ENCODE measurements at places on chromosomes 2 and 18.

DNA sequence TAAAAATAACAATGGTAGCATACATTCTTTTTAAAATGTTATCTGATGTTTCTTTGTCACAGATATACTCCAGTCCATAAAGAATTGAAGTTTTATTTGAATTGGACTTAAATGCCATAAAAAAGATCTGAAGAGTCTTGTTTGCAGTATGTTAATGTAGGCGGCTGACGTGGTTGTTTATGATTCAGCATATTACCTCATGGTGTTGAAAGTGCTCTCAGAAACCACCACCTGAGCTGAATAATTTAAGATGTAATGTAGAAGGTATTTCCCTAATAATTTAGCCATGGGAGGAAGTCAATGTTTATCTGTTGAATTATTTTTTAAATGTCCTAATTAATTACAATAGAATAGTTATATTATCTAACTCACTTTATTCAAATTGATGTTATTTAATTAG lies 58.6 kb upstream of the CHN1 start:
- DNase-seq, result no peak

DNA sequence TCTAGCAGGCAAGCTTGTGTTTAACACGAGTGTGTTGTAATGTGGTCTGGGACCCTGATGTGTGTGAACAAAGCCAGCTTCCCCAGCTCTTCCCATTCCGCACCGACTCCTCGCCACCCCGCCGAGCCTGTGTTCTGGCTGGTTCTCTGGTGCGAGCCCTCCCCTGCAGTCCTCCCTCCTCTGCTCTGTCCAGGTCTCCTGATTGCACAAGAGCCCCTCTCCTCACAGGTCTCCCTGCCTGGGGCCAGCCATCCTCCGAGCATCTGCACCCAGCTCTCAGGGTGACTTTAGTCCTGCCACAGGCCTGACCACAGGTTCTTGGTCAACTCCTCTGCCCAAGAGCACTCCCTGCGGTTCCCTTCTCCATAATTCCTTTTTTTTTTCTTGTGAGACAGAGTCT lies 13.2 kb downstream of the SLC66A3 start:
- DNase-seq, result no peak

DNA sequence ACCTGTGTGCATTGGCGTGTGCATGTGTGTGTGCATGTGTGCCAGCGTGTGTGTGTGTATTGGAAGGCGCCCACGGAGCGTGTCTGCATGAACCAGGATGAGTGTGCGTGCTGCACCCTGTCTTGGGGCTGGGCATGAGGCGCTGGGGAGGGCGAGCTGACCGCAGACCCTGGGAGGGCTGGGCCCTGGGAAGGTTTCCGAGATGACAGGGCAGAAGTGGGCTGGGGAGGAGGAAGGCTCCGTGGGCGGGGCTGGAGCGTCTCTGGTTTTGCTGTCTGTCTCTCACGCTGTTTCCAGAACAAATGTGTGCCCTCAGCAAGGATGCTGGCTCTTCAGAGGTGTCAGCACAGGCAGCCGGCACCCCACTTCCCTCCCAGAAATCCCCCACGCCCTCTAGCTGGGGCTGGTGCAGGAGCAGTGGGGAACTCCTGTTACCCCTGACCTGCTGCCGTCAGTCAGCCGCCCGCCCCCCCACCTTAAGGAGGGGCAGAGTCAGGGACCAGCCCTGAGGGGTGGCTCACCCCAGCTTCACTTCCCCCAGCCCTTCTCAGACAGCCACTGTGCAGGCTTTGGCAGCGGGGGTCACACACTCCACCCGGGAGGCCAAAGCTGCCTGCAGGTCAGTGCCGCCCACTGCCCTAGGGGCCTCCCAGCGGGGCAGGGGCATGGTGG lies at the start of gene GPR35:
Gene GPR35 (plus strand): TSS at position 531 of the 672 bp plus-strand sequence. CDS start 4,473 bp downstream, outside the sequence.
- peak; percentile 39 for DNase-seq

DNA sequence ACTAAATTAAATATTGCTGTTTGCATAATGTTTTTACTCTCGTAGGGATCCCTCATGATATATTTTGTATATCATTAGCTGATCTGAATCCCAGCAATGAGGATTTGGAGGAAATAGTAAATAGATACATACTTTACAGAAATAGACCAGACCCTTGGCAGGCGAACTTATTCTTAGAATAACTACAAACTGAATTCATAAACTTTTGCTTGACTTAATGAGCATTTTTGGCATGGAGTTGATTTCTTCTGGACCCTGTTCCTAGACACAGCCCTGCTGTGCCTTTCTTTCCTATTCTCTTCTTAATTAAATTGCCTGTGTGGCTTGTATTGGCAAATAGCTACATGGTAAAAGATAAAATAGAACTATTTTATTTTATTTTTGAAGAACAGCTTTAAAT lies 145.9 kb downstream of the GREB1L start:
- DNase-seq, result no peak

GRCh38 chr18:50307738-50308470 lies 20.4 kb upstream of the CXXC1 start:
- DNase-seq, result peak; percentile 84

DNA sequence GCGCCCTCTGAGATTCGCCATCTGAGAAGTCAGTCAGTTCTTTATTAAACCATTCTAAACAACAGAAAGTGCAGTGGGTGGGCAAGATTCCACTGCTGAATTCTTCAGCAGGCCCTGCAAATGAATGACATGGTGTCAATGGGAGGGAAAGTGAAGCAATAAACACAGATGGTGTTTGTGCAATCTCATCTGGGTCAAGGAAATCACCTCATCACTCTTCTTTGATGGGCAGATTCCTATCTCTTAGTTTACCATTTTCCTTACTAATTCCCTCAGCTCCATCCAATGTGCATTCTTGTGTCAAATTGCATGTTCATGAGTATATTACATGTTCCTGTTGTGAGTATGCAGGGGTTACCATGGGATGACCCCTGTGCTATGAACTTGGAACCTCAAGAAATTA lies 100.7 kb upstream of the CYP1B1 start:
- DNase-seq, result no peak

- DNase-seq, result no peak
Observed at GRCh38 chr2:16216558-16216945, 276.2 kb downstream of the MYCN start.

GRCh38 chr2:151192681-151193080 lies 69.0 kb downstream of the RBM43 start:
- no peak for DNase-seq

DNA sequence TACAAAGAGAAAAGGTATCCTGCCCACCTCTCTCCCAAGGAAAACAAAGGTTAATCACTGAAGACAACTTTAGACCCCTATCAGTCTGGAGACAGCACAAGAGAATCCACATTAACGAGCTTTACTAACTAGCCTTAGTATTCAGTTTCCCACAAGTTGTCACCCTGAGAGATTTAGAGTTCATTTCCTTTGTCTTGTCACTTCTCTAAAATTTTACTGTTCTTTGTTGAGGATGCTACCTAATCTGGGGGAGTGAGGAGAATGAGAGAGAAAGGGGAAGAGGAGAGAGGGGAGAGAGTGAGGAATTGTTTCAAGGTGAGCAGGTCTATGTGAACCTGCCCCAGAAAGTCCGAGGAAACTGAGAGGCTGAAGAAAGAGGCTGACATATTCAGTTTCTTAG lies 28.4 kb downstream of the C2orf76 start:
- DNase-seq, result no peak

- DNase-seq, result no peak
Observed at GRCh38 chr2:200703127-200703925, 108.4 kb upstream of the BZW1 start.

- DNase-seq, result no peak
Observed at GRCh38 chr2:37262522-37262921, 31.1 kb downstream of the NDUFAF7 start.

DNA sequence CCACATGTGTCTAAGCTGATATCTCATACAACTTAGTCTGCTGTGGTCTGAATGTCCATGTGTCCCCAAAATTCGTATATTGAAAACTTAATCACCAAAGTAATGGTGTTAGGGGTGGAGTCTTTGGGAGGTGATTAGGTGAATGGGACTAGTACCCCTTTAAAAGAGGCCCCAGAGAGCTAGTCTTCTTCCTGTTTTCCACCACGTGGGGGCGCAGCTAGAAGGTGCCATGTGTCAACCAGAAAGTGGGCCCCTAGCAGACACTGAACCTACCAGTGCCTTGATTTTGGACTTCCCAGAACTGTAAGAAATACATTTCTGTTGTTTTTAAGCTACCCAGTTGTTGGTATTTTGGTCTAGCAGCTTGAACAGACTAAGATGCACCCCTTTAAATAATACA lies 86.6 kb downstream of the ASB1 start:
- no peak for DNase-seq

DNA sequence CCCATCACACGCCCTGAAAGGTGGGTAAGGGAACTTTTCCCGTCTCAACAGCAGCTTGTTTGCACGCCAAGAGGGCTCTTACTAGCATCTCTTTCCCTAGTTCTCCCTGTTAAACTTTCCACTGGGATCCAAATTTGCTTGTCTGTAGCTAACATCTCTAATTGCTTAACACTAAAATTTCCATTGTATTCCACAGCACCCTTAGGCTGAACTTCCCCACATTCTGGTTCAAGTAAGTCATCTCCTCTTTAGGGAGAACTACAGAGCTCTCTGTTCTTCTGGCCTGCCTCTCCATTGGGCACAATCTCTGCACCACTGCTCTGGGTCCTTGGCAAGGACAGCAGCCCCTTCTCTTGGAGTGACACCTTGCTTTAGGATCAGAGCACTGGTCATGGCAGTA lies 24.0 kb downstream of the UNC50 start:
- DNase-seq, result no peak

- DNase-seq, result no peak
Observed at GRCh38 chr2:46331109-46331766, 34.0 kb downstream of the EPAS1 start.

GRCh38 chr2:35415942-35416341 lies 939.6 kb upstream of the CRIM1 start:
- no peak for DNase-seq

GRCh38 chr18:13306583-13306982 lies 88.0 kb downstream of the LDLRAD4 start:
- no peak for DNase-seq

DNA sequence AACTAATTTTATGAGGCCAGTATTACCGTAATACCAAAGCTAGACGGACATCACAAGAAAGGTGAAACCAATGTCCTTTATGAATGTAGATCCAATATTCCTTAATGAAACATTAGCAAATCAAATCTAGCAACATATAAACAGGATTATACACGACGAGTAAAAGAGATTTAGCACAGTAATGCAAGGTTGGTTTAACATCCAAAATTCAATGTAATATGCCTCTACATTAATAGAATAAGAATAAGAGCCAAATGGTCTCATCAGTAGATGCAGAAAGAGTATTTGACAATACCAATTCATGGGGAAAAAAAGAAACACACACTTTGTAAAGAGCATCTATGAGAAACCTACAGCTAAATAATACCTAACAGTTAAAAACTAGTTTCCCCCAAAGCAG lies 99.5 kb downstream of the TMEM163 start:
- DNase-seq, result no peak

DNA sequence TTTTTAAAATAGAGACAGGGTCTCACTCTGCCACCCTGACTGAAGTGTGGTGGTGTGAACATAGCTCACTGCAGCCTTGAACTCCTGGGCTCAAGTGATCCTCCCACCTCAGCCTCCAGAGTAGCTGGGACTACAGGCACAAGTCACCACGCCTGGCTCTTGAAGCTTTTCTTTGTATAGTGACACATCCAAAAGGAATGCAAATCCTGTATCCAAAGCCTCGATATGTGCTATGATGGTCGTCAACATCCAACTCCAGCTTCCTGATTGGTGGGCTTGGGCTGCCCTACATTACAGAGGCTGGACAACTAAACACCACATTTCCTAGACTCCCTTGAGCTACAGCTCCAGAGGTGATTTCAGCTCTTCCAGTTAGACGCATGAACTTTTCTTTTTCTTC lies 101.7 kb upstream of the PGAP1 start:
- no peak for DNase-seq

- DNase-seq, result no peak
Observed at GRCh38 chr2:236246711-236247246, 17.4 kb downstream of the ASB18 start.

- no peak for DNase-seq
Observed at GRCh38 chr18:70446063-70446462, 157.2 kb downstream of the SOCS6 start.

GRCh38 chr2:30315391-30316063 lies 84.2 kb downstream of the LBH start:
- DNase-seq, result no peak

GRCh38 chr2:161594445-161594844 lies 29.8 kb upstream of the SLC4A10 start:
- DNase-seq, result no peak

- DNase-seq, result no peak
Observed at GRCh38 chr2:109395494-109396201, 218.1 kb downstream of the SEPTIN10 start.

- DNase-seq, result no peak
Observed at GRCh38 chr2:161165811-161166210, 5.6 kb downstream of the TANK start.

- no peak for DNase-seq
Observed at GRCh38 chr2:106080959-106081358, 113.1 kb downstream of the UXS1 start.

DNA sequence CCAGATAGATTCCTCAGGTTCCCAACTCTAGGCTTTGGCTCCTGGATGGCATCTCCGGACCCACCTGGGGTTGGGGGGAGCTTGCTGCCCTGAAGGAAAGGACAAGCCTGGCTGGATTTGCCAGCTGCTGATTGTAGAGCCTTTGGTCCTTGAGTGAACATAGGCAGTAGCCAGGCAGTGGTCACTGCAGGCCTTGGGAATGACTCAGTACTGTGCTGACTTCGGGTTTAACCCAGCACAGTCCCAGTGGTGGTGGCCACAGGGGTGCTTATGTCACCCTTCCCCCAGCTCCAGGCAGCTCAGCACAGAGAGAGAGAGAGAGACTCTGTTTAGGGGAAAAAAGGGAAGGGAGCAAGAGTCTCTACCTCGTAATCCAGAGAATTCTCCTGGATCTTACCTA lies 27.7 kb upstream of the ACTR2 start:
- no peak for DNase-seq

DNA sequence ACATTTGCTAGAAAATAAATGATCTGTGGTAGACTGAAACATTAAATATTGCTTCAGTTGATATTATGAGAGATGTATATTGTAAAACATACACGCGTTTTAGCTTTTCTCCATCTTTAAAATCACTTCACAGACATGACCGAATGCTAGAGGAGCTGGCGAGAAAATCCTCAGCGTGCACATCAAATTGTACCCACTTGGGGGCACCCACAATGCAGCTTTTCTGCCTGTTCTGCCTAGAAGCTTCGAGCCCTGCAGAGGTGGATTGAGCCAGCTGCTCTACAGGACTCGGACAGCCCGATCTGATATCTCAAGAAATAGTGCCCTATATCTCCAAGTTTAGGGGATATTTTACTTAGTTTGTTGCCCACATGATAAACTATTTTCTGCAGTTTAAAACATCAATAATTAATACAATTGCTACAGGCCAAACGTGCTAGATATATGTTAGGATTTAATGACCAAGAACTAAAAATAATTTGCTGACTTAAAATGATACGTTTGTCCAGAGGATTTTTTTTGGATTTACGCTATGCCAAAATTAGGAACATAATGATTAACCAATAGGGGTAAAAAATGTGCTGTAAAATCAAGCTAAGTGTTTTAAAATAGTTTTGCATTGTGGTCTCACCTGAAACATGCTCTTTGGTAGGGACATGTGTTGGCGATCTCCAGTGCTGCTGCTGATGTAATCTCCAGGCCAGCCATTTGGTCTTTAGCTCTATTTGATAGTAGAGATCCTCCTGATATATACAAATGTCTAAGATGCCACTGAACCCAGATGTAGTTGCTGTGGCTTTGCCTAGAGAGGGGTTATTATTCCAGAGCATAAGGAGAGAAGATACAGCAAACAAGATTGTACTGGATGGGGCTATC lies 22.3 kb upstream of the ATP5MC3 start:
- no peak for DNase-seq
